Chondrocyte (in vitro differentiated cells): ENCODE measurements at places on chromosomes 5 and 9.

GRCh38 chr9:4866239-4866969, 73.7 kb downstream of the RCL1 start:
- no peak for DNase-seq

- DNase-seq, result no peak
Observed at GRCh38 chr5:159058716-159059636, 40.7 kb downstream of the EBF1 start.

DNA sequence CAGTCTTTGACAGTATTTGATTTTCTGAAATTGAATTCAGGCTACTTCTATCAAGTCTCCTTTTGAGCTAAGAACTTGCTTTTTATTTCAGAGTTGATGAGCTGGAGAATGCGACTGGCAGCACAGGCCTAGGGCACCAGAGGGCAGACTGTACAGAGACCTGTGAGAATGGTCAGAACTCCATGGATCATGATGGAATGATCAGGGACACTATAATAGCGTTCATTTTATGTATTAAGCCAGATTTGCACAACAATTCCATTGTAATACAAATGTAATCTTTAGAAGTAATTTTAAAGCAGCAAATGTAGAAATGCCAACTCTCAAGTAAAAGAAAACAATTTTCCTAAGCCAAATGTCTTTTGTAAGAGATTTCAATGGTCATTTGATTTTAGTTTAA, 902.4 kb downstream of the NR2F1-AS1 start:
- DNase-seq, result no peak

DNA sequence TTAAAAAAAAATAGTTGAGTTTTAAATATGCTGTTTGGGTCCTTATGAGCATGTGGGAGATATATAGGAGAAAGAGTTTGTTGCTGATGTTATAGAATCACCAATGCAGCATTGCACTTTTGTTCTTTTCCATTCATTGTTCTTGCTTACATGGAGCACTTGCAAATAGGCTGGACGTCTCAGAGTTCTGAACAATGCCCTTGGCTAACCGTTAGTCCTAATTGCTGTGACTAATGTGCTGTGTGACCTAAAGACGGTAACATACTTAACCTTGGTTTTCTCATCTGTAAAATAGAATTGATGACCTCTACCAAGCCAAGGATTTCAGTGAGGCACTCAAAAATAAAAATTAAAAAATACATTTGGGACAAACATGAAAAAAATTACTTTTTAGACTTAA, 29.8 kb downstream of the PIK3R1 start:
- DNase-seq, result no peak
